ENCODE measurements at places on chromosomes 7 and 10.

- DNase-seq = no peak
These were observed 629 bp upstream of the DNAJC9 start for GRCh38 chr10:73247509-73248258.

- no peak for DNase-seq
These were observed 456.8 kb upstream of the KLF6 start for GRCh38 chr10:4241724-4242345.

DNA sequence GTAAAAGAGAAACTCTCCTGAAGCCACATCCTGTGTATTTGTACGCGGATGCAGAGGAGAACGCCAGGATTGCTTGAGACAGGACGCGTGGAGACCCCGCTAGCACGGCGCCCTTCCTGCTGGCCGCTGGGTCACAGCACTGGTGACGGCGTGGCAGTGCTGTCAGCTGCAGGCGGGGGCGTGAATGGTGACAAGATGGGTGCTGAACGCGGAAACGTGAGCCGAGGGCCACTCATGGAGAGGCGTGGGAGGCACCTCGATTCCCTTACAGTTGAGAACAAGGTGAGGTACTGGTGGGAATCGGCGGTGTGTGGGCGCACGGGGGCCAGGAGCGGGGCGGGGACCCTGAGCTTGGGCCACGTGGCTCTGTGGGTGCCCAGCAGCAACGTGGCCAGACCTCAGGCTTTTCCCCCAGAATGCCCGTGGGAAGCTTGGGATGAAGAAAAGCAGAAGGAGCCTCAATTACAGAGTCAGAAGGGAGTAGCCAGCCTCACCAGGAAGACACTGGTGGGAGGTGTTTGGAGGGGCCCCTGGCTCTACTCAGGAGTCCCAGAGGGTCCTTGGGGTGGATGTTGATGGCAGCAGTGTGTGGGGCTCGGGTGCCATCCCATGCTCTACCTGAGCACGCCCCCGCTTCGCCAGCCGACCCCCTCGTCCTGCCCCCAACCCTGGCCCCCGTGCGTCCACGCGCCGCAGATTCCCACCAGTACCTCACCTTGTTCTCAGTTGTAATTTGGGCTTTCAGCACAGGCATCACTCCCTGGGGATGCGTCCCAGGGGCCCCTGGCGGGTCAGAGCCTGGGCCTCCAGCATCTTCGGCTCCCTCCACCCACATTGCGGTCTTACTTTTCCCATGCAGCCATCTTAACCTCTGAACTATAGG, 208.4 kb upstream of the TCERG1L start:
- no peak for DNase-seq

GRCh38 chr10:11754620-11755019, 12.4 kb downstream of the ECHDC3 start:
- no peak for DNase-seq

- no peak for DNase-seq
These were observed 20.7 kb downstream of the IFIT3 start for GRCh38 chr10:89348481-89348880.

DNA sequence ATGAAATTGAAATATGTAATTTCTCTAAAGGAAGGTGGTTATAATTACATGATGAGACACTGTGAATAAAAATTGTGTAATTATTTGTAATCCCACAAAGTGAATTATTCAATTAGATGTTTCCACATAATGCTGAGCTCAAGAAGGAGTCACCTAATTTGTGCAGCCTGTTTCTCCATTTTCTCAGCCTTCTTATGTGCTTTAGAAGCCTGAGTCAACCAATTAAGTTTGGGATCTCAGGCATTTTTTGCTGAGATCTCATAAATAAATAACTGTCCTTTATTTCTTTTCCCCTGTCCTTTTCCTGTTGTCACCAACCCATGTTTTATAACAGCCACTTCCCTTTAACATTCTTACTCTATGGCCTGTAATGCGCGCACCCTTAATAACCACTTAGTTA, 506.5 kb upstream of the SEMA3D start:
- no peak for DNase-seq

- DNase-seq = no peak
These were observed 40.6 kb upstream of the AGBL3 start for GRCh38 chr7:134945691-134946090.

GRCh38 chr7:30738026-30738915, 13.7 kb upstream of the INMT start:
- no peak for DNase-seq

DNA sequence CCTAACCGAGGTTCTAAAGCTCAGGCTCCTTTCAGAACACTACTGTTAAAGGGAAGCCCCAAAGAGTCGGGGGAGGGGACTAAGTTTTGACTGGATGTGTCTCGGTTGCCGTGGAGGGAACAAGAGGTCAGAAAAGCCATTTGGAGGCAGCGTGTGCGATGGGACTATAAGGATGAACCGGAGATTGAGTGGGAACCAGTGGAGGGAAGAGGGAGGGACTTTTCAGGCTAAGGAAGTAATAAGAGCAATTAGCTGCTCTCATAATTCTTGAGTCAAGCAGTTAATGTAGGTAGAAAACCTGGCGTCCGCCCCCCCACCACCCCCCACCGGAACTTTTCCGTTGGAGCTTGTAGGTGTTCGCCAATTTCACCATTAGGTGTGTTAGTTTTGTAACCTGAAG, 491 bp upstream of the AKAP9 start:
- no peak for DNase-seq

DNA sequence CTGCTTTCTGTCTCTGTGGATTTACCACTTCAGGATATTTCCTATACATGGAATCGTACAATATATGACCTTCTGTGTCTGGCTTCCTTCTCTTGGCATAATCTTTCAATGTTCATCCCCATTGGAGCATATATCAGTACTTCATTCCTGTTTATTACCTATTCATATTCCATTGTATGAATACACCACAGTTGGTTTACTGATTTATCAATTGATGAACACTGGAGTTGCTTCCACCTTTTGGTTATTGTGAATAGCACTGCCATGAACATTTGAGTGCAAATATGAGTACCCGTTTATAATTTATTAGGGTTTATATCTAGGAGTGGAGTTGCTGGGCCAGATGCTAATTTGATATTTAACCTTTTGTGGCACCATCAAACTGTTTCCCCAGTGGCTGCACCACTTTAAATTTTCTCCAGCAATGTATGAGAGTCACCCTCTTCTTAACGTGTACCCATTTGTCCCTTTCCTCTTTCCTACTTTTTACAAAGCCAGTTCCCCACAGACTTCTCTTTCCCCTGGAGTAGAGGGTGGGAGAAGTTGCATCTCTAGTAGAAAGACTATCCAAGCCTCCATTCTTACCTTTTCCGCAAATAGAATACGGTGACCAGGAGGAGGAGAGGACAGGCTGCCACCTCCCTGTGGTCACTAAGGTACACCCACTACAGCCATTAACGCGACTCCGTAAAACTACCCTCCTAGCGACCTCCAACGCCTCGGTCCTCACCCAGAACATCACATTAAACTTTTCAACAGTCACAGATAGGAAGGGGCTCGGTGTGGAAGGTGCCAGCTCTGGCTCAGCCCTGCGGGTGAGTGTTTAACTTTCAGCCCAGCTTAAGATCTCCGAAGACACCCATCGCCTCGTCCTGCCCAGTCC, 25.6 kb downstream of the SCD start:
- DNase-seq = no peak

- DNase-seq = no peak
These were observed 99.6 kb downstream of the SVIL start for GRCh38 chr10:29535012-29535777.

DNA sequence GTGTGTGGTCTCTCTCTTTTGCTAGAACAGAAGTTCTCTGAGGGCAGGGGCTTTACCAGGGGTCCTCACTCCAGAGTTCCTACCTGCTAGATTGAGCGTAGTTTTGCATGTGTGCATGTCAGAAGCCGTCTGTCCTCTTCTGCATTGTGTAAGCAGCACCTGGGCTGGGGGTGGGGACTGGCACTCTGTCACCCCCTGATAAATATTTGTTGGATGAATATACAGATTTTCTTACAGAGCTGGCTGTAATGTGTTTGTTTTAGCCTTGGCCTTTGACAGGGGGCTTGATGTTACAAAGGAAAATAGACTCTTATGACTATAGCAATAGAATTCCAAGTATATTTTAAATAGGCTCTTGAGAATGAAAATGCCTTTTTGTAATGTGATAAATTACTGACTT, 46.6 kb downstream of the WDR37 start:
- no peak for DNase-seq

- no peak for DNase-seq
These were observed 705.1 kb downstream of the SUGCT start for GRCh38 chr7:40839881-40840280.

- no peak for DNase-seq
These were observed 131.7 kb upstream of the ADAM12 start for GRCh38 chr10:126519992-126520391.

- no peak for DNase-seq
These were observed 60.8 kb downstream of the OGDH start for GRCh38 chr7:44667190-44667589.

DNA sequence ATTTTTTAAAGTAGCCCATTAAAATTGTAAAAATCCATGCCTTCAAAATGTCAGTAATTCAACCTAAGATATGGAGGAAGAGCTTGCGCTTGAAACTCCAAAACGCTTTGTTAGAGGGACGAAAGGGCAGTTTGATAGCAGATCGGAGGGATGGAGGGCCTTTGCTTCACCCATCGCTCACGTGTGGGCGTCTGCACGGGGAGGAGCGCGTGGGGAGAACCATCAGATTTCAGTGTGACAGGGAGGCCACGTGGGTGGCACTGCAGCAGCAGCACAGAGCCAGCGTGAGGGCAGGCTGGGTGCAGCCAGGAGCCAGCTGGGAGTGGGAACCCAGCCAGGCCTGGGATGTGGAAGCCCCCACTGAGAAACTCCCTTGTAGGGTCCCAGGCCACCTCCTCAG, 325.5 kb downstream of the PAXIP1 start:
- DNase-seq = no peak

DNA sequence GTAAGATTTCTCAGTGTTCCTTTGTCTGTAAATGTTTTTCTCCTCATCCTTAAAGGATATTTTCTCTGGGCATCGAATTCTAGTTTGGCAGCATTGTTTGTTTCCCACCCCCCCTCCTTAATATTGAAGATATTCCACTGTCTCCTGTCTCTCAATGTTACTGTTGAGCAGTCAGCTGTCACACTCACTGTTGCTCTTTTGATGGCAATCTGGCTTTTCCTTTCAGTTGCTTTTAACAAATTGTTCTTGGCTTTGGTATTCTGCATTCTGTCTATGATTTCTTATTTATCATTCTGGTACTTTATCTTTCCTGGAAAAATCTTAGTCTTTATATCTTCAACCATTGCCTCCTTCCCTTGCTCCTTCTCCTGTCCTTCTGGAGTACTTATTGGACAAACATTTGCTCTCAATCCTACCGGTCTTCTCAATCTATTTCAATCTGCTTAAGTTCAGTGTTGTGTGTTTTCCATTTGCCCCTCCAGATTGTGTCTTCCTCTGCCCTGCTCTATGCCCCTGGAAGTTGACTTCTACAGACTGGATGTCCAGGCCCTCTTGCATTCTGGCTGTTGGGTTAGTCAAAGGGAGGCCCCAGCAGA, 9.3 kb upstream of the GTPBP4 start:
- no peak for DNase-seq

GRCh38 chr7:5567790-5568189, 144.2 kb upstream of the TNRC18 start:
- no peak for DNase-seq

GRCh38 chr7:7212612-7213011, 30.3 kb downstream of the C1GALT1 start:
- DNase-seq = no peak

GRCh38 chr10:6619660-6620059, 39.6 kb upstream of the PRKCQ start:
- no peak for DNase-seq

GRCh38 chr7:157527686-157528085, 190.9 kb downstream of the DNAJB6 start:
- DNase-seq = no peak

DNA sequence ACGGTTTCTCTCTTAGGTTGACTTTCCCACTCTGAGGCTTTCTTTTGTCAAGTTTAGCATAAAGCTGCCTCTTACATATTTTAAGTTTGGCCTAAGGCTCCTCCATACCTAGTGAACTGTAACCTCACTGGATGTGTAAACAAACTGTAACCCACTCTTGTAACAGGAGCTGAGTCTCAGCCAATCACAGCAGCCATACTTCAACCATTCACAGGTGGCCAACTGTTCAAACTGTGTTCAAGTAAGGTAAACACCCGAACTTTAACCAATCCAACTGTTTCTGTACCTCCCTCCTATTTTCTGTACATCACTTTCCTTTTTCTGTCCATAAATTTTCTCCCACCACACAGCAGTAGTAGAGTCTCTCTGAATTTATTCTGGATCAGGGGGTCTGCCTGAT, 7.7 kb upstream of the NRBF2 start:
- no peak for DNase-seq
